ENCODE measurements at places on chromosomes 7 and 10.

- DNase-seq = no peak
Measured at GRCh38 chr10:69955211-69955805, 97.3 kb upstream of the MACROH2A2 start.

DNA sequence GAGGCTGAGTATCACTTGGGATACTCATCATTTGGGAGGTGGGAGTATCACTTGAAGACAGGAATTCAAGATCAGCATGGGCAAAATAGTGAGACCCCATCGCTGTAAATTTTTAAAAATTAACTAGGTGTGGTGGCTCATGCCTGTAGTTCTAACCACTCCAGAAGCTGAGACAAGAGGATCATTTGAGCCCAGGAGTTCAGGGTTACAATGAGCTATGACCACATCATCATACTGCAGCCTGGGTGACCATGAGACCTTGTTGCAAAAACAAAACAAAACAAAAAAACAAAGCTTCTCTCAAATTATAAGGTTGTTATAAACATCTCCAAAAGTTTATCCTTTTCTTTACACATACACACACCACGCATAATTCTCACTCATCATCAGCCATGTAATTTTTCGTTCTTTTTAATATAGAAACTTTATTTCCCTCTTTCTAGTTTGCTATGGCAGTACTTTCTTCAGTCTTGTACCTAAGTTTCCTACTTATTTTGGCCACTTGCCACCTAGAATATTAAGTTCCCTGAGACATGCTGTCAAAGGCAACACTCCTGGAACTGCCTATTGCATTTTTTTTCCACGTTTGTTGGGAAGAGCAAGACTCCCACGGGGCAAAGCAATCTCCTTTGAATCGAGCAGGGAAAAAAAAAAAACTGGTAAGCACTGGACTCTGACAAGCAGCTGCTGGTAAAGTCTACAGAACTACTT, 37.1 kb downstream of the SKIDA1 start:
- DNase-seq = no peak

DNA sequence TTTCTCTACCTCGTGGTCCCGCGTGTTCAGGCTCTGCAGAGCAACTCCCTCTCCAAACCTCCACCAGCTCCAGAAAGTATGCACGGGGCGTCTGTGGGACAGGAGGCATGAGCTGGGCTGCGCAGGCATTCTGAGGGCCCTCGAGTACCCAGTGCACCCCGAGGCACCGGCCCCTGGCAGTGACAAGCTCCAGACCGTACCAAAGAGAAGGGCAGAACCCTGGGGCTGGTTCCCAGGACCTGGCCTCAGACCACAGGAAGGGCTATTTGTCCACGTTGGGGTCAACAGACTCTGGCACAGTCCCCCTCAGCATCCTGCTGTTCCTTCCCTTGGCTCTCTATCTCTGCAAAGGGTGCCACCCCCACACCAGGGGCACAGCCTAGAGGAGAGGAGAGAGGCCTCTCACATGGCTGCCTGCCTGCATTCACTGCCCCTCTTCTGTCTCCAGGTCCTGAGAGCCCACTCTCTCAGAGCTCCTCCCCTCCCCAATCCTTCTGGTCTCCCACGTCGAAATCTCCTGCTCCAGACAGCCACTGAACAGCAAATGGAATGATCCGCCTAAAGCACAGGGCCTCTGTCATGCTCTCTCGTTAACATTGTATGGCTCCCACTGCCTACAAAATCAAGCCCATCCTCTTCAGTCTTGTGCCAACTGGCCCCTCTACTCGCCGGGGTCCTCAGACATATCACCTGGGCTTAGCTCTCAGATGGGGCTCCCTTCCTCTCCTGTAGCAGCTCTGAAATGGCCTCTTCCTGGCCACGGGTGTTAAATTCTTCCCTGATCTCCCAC, 96.3 kb downstream of the OAT start:
- no peak for DNase-seq

GRCh38 chr10:71408436-71409225, 11.9 kb downstream of the CDH23 start:
- DNase-seq = no peak

- DNase-seq = no peak
Measured at GRCh38 chr7:5667391-5667790, 114.1 kb downstream of the RNF216 start.

DNA sequence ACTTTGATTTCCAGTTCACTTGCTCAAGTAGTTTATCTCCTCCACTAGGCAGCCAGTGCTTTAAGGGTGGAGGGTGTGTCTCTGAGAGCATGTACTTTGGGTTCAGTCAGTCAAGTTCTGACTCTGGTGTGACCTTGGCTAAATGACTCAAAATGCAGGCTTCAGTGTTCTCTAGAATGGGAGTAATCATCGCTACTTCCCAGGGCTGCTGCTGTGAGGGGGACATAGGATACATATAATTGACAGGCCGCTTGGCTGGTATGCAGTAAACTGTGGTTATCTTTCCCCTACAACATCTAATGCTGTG, 3.5 kb downstream of the PTPRE start:
- DNase-seq = no peak

DNA sequence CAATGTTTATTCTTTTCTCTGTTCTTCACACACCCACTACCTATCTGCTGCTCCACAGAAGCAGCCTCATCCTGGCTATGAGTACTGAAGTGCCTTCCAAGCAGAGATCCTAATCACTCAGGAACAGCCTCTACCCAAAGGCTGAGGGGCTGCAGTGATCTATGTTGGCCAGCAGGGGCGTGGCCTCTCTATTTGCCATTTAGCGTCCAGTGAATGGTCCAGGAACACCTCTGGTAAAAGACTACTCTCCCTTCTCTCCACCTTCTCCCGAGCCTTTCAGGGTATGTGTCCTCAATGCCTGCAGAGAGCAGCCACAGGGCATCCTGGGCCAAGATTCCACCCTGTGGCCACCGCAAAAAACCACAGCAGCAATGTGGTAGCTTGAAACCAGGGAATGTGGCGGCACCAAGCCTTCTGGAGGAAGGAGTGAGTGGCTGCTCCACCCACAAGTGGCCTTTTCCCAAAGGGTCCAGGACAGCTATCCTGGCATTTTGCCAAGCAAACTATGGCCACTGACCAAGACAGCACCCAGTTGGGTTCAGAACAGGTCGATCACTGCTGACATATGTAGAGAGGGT, 70.9 kb downstream of the SYPL1 start:
- no peak for DNase-seq

DNA sequence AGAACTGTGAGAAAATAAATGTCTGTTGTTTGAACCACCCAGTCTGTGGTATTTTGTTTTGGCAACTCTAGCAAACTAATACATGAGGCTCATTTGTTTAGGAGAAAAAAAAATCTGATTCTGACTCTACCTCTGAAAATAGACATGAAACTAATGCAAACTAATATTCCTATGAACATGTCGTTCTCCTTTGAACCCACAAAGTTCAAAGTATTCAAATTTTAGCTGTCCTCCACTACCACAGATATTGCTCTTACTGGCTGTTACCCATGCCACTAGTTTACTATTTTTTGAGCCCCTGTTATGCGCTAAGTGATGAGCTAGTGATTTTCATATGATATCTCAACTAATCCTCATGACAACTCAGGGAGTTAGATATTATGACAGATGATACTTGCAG, 58.8 kb upstream of the ZNF804B start:
- no peak for DNase-seq

- DNase-seq = no peak
Measured at GRCh38 chr7:49708590-49708989, 64.8 kb upstream of the VWC2 start.

GRCh38 chr10:52801947-52802346, 29.4 kb upstream of the MBL2 start:
- no peak for DNase-seq

GRCh38 chr7:73742338-73742752, 3.7 kb upstream of the ABHD11 start:
- no peak for DNase-seq

DNA sequence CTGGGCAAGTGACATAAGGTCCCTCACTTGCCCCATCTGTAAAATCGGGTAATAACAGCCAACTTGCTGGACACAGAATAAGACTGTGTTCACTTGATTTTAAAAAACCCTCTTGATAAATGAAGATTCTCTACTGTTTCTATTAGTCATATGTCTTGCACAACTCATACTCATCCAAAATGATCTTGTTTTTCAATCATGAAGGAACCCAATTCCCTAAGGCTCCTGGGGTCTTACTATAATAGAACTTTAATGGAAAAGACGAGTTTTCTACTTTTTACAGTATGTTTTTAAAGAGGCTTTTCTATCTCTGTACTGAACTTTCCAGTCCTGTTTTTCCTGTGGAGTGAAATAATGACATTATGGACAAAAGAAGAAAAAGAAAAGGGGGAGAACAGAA, 103.8 kb downstream of the ARID5B start:
- no peak for DNase-seq

DNA sequence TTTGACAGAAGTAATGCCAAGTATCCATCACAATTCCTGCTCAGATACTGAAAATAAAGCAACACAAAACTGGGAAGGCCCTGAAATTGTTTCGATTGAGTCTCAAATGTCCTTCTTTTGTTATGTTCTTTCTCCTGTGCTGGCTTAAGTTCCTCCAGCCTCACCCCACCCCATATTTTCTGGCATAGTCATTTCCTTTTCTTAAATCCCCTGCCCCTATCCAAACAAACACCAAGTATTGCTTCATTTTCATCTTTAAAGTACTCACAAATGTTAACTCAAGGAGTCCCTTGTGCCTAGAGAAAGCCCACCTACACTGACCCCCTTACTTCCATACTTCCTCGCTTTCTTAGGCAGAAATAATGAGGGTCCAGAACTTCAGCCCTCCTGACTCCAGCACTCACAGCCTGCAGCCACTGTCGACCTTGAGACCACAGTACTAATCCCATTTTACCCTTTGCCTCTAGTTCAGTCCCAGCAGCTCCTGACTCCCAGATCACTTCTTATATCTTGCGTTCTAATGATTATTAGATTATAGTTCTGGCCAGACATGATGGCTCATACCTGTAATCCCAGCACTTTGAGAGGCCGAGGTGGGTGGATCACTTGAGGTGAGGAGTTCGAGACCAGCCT, 73.2 kb upstream of the ST8SIA6 start:
- DNase-seq = no peak
